ENCODE measurements at places on chromosomes 7 and 10. TPM values are rescaled to one million over a fixed set of nuclear protein-coding genes. Genes with fewer than 3 reads are reported as not detected.

Gene MMD2
- not detected for total RNA-seq

Gene SDHAF3
- 16.0 TPM for total RNA-seq

- DNase-seq = peak; percentile 97
Observed at GRCh38 chr10:76411729-76412435, 980.5 kb downstream of the LRMDA start.

GRCh38 chr7:106420736-106421135 is 136.0 kb upstream of the NAMPT start:
- DNase-seq = no peak
